WTC11 (cell line): ENCODE measurements at places on chromosomes 7 and 10. TPM values are rescaled to one million over a fixed set of nuclear protein-coding genes. Genes with fewer than 3 reads are reported as not detected.
A peak's percentile ranks its signal among the peaks of the same experiment; 100 is the strongest.

The NXPH1 gene
- 0.14 to 0.59 TPM (median 0.27 TPM) in 3 replicates for total RNA-seq

The MYO1G gene
- total RNA-seq: 0.41 to 0.48 TPM (median 0.46 TPM) in 3 replicates

The GPR85 gene
- total RNA-seq: 0.09 to 0.34 TPM (median 0.09 TPM) in 3 replicates

The NUTM2E gene
- 0.07 to 0.25 TPM (median 0.15 TPM) in 3 replicates for total RNA-seq

The IDI2 gene
- not detected in 3 replicates for total RNA-seq

The SLC26A3 gene
- 0.28 to 0.44 TPM (median 0.30 TPM) in 3 replicates for total RNA-seq

GRCh38 chr7:107563081-107563774 is 492 bp downstream of the COG5 start:
- H3K27me3 ChIP-seq: no peaks in the 10 kb centered on the region
- peak overlapping the region; percentile 92 for H3K4me3 ChIP-seq
- H3K27ac ChIP-seq: peak overlapping the region; percentile 78
- DNase-seq: no peak
- H3K36me3 ChIP-seq: peaks cover 6% of the 10 kb centered on the region

GRCh38 chr7:107359520-107360316 is 110.1 kb upstream of the GPR22 start:
- no peak for DNase-seq
- no peaks in the 10 kb centered on the region for H3K4me1 ChIP-seq
- H3K27me3 ChIP-seq: no peaks in the 10 kb centered on the region
- peaks cover 25% of the 10 kb centered on the region for H3K36me3 ChIP-seq

DNA sequence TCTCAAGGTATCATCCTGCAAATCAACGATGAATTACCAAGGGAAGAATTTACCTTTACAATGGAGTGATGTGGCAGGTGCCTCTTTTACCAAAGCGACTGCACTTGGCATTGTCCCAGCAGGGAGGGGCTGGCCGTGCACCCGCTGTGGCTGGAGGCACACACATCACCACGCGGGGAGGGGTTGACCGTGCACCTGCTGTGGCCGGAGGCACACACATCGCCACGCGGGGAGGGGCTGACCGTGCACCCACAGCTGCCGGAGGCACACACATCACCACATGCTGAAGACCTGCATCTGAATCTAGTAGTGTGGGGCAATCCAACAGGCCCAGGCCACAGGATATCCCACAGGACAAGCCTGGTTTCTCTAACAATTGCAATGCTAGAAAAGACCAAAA is 493.5 kb downstream of the DNAJB6 start:
- peaks cover 2% of the 10 kb centered on the region; the same call in 1 of the 2 replicates for H3K27me3 ChIP-seq
- DNase-seq: no peak
- no peak overlapping the region for H3K4me3 ChIP-seq
- H3K4me1 ChIP-seq: peaks cover 9% of the 10 kb centered on the region
- peaks cover 25% of the 10 kb centered on the region for H3K36me3 ChIP-seq

GRCh38 chr10:60828489-60828852 is 50.2 kb downstream of the CDK1 start:
- peak overlapping the region; percentile 81; the same call in 1 of the 2 replicates for H3K27ac ChIP-seq
- no peaks in the 10 kb centered on the region for H3K36me3 ChIP-seq
- H3K27me3 ChIP-seq: no peaks in the 10 kb centered on the region
- no peak overlapping the region for H3K4me3 ChIP-seq
- H3K4me1 ChIP-seq: peaks cover 13% of the 10 kb centered on the region

GRCh38 chr10:114087255-114087654 is 43.6 kb downstream of the ADRB1 start:
- DNase-seq: no peak
- no peak overlapping the region for H3K4me3 ChIP-seq
- no peaks in the 10 kb centered on the region for H3K27me3 ChIP-seq
- no peaks in the 10 kb centered on the region for H3K4me1 ChIP-seq

GRCh38 chr7:50405221-50405620 is 44.9 kb downstream of the FIGNL1 start:
- H3K27me3 ChIP-seq: peaks cover 6% of the 10 kb centered on the region
- H3K27ac ChIP-seq: no peak overlapping the region
- DNase-seq: no peak
- H3K4me1 ChIP-seq: no peaks in the 10 kb centered on the region
- H3K36me3 ChIP-seq: no peaks in the 10 kb centered on the region
- H3K4me3 ChIP-seq: no peak overlapping the region

DNA sequence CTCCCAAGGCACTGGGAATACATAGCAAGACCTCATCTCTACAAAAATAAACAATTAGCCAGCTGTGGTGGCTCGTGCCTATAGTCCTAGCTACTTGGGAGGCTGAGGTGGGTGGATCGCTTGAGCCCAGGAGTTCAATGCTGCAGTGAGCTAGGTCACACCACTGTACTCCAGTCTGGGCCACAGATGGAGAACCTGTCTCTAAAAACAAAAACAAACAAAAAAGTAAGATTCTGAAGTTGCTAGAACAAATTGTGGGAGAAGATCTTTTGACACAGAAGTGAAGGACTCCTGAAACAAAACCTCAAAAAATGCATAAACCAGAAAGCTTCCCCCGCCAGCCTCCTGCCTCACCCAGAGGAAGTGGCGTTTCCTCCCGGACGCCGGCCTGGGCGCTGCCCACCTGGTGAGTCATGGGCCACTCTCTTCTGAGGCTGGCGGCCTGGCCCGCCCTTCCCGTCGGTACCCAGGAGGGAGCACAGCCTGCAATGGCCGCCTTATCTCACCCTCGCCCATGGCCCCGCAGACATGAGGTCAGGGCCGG is 25.4 kb upstream of the ELN start:
- DNase-seq: no peak
- peaks cover 2% of the 10 kb centered on the region; the same call in 1 of the 2 replicates for H3K4me1 ChIP-seq
- H3K27me3 ChIP-seq: no peaks in the 10 kb centered on the region
- no peak overlapping the region for H3K4me3 ChIP-seq

DNA sequence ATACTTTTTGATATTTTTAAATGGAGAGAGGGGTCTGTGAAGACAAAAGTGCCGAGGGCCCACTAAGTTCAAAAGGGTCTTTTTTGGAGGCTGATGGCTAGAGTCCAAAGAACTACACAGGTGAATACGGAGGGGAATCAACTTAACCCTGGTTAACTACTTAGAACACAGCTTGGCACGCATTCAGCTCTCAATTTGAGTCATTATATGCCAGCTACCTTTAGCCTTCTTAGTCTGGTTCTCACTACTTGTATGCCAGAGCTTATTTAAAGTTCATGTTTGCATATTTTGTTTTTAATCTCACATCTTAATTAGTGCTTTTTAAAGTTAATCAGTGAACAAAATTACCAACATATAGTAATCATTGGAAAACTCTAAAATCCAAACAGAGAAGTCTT is 80.8 kb downstream of the VWDE start:
- H3K4me1 ChIP-seq: peaks cover 25% of the 10 kb centered on the region
- H3K36me3 ChIP-seq: peaks cover 12% of the 10 kb centered on the region
- H3K4me3 ChIP-seq: no peak overlapping the region
- peak overlapping the region; percentile 32 for H3K27ac ChIP-seq
- no peak for DNase-seq

- H3K27ac ChIP-seq: no peak overlapping the region
- H3K27me3 ChIP-seq: peaks cover 42% of the 10 kb centered on the region
- DNase-seq: no peak
- no peak overlapping the region for H3K4me3 ChIP-seq
- no peaks in the 10 kb centered on the region; the same call in 1 of the 2 replicates for H3K4me1 ChIP-seq
Measured at GRCh38 chr7:41065663-41066062, 637.2 kb downstream of the INHBA start.

DNA sequence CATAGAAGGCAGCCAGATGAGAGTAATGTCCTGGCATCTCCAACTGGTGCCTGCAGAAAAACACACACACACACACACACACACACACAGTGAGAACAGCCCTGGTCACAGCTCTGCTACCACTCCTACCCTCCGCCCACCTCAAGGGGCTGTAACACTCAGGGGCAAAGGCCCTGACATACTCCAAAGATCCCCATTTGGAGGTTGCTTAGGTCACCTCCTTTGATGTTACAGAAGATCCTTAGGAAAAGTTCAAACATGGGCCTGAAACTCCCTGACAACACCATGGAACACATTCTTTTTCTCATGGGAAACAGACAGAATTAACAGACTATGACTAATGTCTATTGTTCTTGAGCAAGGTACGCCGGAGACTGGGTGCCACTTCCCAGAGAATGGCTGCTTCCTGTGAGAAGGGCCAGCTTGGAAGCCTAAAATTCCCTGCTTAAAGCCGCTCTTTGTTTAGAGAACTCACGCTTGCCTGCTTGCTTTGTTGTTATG is 27.7 kb downstream of the DENND11 start:
- H3K36me3 ChIP-seq: peaks cover 34% of the 10 kb centered on the region
- no peak for DNase-seq
- H3K27me3 ChIP-seq: no peaks in the 10 kb centered on the region
- H3K4me1 ChIP-seq: peaks cover 7% of the 10 kb centered on the region
- H3K27ac ChIP-seq: peak overlapping the region; percentile 93

DNA sequence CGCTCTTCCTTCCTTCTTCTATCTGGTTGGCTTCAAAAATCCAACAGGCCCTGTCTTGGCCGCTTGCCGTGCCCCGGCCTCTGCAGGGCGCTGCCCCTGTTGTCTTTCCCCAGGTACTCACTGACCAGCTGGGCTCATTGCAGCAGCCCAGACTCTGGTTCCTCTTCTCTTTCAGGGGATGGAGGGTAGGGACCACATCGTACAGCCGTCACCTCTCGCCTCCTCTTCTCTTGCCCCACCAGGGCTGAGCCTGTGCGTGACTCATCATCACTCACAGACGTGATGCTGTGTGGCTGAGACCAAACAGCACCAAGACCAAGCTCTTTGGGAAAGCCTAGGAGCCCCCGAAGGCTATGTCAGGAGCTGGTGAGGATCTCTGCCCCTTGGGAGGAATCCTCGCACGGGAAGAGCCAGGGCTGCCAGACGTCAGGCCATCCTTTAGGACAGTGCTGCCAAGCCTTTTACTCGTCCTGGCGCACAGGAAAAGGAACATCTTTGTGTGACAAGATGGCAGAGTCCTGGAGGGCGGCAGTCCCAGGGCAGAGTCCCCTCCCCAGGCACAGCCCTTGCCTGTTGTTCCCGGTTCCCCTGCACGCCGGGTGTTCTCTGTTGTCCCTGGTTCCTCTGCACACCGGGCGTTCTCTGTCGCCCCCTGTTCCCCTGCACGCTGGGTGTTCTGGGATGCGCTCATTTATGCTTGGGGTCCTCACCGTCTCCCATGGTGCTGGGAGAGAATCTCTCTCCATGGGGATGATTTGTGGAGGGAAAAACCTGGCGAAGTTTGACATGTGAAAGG is 188.5 kb upstream of the SHH start:
- H3K27me3 ChIP-seq: peaks cover 3% of the 10 kb centered on the region
- DNase-seq: no peak
- H3K36me3 ChIP-seq: peaks cover 31% of the 10 kb centered on the region
- no peak overlapping the region for H3K4me3 ChIP-seq

DNA sequence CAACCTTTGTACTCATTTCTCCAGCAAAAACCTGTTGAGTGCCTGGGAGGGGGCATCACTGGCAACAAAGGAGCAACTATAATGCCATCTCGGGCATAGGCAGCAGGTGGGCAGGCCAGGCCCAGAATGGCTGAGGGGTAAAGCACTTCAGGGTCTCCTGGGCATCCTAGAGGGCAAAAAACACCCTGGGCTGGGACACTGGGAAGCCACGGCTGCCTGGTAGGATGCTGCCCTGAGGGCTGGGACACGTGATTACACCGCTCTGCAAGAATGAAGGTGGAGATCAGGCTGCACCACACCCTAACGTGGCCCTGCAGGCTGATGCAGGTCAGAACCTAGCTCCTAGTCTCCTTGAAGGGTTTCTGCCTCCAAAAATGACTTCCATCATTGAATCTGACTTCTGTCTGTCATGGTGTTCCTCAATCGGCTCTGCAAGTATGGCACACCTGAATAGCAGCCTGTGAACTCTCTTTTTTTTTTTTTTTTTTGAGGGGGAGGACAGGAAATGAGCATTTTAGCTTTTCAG is 4.5 kb upstream of the TRAPPC14 start:
- DNase-seq: no peak
- H3K4me3 ChIP-seq: no peak overlapping the region
- peaks cover 26% of the 10 kb centered on the region for H3K27me3 ChIP-seq
- no peak overlapping the region for H3K27ac ChIP-seq

DNA sequence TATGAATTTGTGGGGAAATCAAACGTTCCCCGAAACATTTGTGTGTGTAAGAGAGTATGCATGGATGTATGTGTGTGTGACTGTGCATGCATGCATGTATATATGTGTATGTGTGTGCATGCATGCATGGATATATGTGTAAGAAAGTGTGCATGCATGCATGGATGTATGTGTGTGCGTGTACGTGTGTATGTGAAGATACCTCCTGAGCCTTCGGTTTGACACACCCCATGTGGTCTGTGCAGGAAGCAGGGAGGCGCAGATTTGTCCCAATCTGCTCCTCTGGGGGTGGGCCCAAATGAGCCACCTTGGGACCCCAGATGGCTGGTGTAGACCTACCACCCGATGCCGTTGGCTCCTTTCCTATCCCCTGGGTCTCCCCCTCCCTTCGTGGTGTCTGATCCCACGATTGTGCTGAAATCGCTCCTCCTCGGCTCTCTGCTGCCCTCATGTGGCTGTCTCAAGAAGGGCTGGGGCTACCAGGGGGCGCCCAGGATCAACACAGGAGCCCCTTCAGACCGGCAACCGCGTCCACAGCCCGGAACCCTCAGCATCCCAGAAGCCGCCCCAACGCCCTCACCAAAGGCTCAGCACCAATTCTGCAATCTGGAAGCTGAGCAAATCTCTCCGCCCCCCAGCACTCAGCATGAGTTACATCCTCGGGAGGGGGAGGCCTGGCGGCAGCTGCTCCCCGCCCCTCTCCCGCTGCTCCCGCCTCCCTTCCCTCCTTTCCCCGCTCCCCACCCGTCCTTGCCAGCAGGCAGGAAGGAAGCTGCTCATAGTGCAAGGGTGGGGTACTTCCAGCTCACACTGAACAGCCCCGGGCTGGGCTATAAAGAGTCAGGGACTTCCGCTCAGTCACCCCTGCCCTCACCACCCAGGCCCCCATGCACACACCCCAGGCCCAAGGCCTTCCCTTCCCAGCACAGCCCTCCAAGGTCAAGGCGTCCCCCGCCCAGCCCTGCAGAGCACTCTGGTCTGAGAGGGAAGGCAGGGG is 2.3 kb upstream of the NOS3 start:
- H3K27ac ChIP-seq: no peak overlapping the region
- peaks cover 32% of the 10 kb centered on the region for H3K27me3 ChIP-seq
- H3K4me1 ChIP-seq: peaks cover 32% of the 10 kb centered on the region
- peak; percentile 93 for DNase-seq
- H3K4me3 ChIP-seq: peak overlapping the region; percentile 71

DNA sequence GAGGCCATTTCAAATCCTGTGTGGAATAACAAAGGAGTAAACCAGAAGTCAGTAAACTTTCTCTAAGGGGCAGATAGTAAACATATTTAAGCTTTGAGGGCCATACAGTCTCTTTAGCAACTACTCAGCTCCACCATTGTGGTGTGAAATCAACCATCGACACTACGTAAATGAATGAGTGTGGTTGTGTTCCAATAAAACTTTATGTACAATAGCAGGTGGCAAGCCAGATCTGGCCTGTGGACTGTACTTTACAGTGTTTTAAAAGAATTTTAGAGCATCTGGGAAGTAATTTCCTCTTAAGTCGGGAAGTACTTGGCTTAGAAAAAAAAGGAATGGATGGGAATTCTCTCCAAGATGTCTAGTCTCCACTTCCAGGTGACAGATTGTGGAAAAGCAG is 71.3 kb downstream of the ARHGAP22 start:
- H3K4me3 ChIP-seq: no peak overlapping the region
- no peaks in the 10 kb centered on the region for H3K36me3 ChIP-seq
- peak overlapping the region; percentile 80 for H3K27ac ChIP-seq
- no peak for DNase-seq
- H3K27me3 ChIP-seq: no peaks in the 10 kb centered on the region; the same call in 1 of the 2 replicates
- peaks cover 50% of the 10 kb centered on the region for H3K4me1 ChIP-seq

- peaks cover 9% of the 10 kb centered on the region for H3K4me1 ChIP-seq
- no peak for DNase-seq
- no peak overlapping the region for H3K4me3 ChIP-seq
- H3K27me3 ChIP-seq: peaks cover 5% of the 10 kb centered on the region; the same call in 1 of the 2 replicates
Measured at GRCh38 chr7:139118234-139118804, 8.8 kb upstream of the ZC3HAV1 start.
